ENCODE measurements at places on chromosomes 6 and 20. TPM values are rescaled to one million over a fixed set of nuclear protein-coding genes. Genes with fewer than 3 reads are reported as not detected.

Gene C20orf173
- not detected for total RNA-seq

- no peak for DNase-seq
These were observed 42.8 kb downstream of the C6orf118 start for GRCh38 chr6:165266621-165267020.

DNA sequence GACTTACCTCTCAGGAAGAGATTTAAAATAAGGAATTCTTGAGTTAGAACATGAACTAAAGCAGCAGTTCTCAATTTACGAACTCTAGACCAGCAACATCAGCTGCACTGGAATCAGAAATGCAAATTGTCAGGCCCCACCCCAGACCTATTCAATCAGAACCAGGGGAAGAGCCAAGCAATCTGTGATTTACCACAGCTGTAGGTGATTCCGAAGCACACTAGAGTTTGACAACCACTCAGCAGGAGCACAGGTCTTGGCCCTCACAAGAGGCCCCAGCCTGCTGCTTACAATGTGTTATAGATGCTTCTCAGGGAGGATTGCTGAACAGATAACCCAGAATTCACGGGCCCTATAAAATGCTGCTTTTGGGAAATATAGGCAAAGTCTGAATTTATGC is 279.2 kb downstream of the PTPRK start:
- no peak for DNase-seq

DNA sequence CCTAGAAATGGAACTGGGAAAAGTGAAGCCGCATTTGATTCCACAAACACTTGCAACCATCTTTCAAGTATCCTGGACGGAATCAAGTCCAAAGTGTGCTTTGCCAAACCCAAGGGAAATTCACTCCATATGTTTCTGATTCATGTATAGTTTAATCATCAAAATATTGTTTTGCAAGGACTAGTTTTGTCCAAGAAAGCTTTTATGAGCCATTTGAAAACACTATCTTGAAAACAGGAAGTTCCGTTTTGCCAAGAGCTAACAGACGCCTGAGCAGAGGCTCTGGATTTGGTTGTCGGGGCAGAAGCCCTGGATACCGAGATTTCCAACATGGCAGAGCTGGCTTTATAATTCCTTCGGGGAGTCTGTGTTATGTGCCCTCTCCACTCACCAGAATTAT is 251.1 kb downstream of the PHACTR1 start:
- no peak for DNase-seq

GRCh38 chr6:64685401-64685800 is 1021.6 kb downstream of the EYS start:
- DNase-seq: no peak
